ENCODE measurements at places on chromosomes 16 and 17. TPM values are rescaled to one million over a fixed set of nuclear protein-coding genes. Genes with fewer than 3 reads are reported as not detected.

The OR3A3 gene
- polyA plus RNA-seq = not detected

The TEKT3 gene
- polyA plus RNA-seq = not detected

The CLEC16A gene
- polyA plus RNA-seq = 15.8 TPM

The PRSS27 gene
- 0.33 TPM for polyA plus RNA-seq

The SCGB1C2 gene
- not detected for polyA plus RNA-seq

The STAC2 gene
- not detected for polyA plus RNA-seq

The CDRT15L2 gene
- not detected for polyA plus RNA-seq

The TNFRSF13B gene
- polyA plus RNA-seq = not detected

The TEDC2 gene
- 6.5 TPM for polyA plus RNA-seq

The MYO15A gene
- polyA plus RNA-seq = 0.69 TPM

The ZNF597 gene
- 1.00 TPM for polyA plus RNA-seq

The MAFG gene
- 11.5 TPM for polyA plus RNA-seq

The METTL23 gene
- polyA plus RNA-seq = 38.3 TPM

The METRN gene
- 15.0 TPM for polyA plus RNA-seq

The GP1BA gene
- polyA plus RNA-seq = not detected

The STAT5B gene
- polyA plus RNA-seq = 13.3 TPM

The IRX5 gene
- polyA plus RNA-seq = 5.7 TPM

The MYLK3 gene
- polyA plus RNA-seq = 0.01 TPM

The MNT gene
- polyA plus RNA-seq = 4.1 TPM

The FOXJ1 gene
- polyA plus RNA-seq = not detected

The ZFHX3 gene
- 1.5 TPM for polyA plus RNA-seq

The RGS11 gene
- polyA plus RNA-seq = 0.14 TPM

The VPS35 gene
- polyA plus RNA-seq = 44.4 TPM
